Activated CD8-positive, alpha-beta memory T cell treated with anti-CD3 and anti-CD28 coated beads for 48 hours (primary cell): ENCODE measurements at places on chromosomes 4 and X.

DNA sequence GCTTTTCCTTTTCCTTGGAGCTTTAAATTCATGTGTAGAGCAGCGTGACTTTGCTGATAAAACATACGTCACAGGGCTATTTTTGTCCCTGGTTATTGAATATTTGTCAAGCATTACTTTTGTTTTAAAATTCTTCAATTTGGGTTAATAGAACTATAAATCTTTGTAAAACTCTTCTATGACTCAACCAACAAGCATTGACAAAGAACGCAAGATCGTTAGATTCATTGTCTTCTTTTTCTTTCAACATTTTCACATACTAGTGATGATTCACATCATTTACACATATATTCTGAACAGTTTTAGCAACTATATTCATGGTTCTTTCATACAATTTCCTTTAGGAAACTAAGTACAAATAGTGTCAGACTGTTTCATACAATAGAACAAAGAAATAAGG, 72.0 kb upstream of the GPM6A start:
- no peak for DNase-seq

- DNase-seq = no peak
Measured at GRCh38 chrX:46327566-46328115, 217.6 kb downstream of the ZNF674 start.

DNA sequence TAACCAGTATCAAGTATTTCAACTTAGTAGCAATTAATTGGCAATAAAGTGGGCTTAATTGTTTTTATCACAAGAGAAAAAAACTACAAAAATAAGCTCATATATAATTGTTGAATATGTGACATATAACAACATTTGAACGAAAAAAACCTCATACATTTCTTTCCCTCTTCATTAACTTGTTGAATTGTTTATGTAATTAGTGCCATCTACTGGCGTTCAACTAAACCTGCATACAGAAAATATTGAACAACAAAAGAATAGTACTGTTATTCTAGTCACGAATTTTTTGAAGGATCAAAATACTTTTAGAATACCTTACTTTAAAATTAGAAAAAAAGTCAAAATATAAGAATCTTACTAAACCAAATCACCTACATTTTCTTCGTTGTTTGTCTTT, 586.5 kb upstream of the FTHL17 start:
- no peak for DNase-seq

DNA sequence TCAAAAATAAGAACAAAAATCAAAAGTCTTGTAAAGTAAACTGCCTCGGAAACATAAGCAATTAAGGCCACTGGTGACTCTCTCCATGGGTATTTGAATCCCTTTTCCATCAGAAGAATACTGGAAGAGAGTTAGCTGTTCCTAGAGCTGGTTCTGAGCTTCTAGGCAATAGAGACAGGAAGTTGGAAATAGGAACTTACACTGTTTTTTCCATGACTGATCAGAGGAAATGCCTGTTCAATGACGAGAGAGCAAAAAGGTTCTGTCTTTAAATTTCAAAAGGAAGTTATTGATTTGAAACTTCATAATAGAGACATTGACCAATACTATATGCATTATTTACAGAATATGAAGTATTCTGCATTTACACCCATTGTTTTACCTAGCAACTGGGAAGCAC, 503.5 kb upstream of the ARX start:
- DNase-seq = no peak

- DNase-seq = no peak
Measured at GRCh38 chr4:8575457-8575856, 4.7 kb upstream of the GPR78 start.

GRCh38 chrX:150879855-150880807, 18.3 kb downstream of the CD99L2 start:
- DNase-seq = no peak

DNA sequence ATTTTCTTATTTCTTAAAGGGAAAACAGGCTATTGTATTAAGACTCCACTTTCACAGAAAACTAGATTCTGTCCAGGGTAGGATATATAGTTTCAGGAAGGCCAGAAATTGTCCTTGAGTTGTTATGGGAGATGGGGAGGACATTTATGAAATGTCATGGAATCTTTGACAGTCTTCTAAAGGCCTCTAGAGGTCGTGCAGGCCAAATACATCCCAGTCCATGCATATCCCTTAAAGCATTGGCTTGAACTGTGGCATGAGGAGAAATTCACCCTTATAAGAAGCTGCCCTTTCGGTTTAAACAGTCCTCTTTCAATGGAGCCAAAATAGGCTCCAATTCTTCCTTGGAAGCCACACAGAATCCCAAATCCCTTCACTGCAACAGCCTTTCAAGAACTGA, 183.6 kb upstream of the NOCT start:
- DNase-seq = no peak

DNA sequence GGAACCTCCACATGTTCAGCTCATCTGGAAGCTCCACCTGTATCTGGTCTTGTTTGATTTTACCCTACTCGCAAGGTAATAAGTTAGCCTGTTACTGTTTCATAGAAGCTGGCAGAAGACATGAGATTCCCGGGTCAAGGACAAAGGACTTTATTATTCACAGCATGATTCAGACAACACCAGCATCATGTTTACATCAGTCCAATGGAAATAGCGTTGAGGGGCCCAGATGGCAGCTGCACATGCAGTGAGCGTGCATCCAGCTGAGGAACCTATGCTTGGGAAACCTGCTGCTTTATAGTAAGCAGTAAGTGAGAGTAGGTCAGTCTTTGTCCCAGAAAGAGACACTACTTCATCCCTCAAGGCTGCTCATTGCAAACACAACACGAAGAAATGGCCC, 19.8 kb downstream of the TSPAN5 start:
- no peak for DNase-seq

- no peak for DNase-seq
Measured at GRCh38 chrX:150334981-150335380, 28.1 kb upstream of the MAMLD1 start.

GRCh38 chr4:11232015-11232414, 196.7 kb downstream of the HS3ST1 start:
- no peak for DNase-seq

GRCh38 chr4:172654457-172654856, 514.2 kb upstream of the GALNT7 start:
- no peak for DNase-seq
